ENCODE measurements at places on chromosomes 3 and 15.
A peak's percentile ranks its signal among the peaks of the same experiment; 100 is the strongest.

GRCh38 chr15:60928210-60928609 lies 300.9 kb downstream of the RORA start:
- DNase-seq, result no peak

DNA sequence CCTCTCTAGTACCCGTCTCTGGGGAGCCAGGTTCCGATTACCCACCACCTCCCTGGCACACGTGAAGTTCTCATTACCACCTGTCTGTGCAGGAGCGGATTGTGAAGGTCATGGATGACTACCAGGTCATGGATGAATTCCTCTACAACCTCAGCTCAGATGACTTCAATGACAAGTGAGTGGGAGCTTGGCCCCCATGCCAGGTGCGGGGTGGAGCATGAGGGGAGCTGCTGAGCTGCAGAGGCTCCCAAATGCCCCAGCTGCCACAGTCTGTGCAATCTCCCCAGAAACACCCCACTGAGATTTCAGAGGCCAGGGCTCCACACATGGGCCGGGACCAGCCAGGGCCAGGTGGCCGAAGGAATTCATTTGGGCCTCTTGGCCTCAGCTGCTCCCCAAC lies 34.3 kb downstream of the DNAH1 start:
- no peak for DNase-seq

- DNase-seq, result peak; percentile 61
Measured at GRCh38 chr15:90184119-90184785, 16.9 kb upstream of the SEMA4B start.

GRCh38 chr3:186614597-186615483 lies 2.0 kb downstream of the AHSG start:
- peak; percentile 63 for DNase-seq

- no peak for DNase-seq
Measured at GRCh38 chr15:41493902-41494189, 172 bp downstream of the ITPKA start.

- no peak for DNase-seq
Measured at GRCh38 chr3:194870394-194871110, 184.9 kb downstream of the FAM43A start.

DNA sequence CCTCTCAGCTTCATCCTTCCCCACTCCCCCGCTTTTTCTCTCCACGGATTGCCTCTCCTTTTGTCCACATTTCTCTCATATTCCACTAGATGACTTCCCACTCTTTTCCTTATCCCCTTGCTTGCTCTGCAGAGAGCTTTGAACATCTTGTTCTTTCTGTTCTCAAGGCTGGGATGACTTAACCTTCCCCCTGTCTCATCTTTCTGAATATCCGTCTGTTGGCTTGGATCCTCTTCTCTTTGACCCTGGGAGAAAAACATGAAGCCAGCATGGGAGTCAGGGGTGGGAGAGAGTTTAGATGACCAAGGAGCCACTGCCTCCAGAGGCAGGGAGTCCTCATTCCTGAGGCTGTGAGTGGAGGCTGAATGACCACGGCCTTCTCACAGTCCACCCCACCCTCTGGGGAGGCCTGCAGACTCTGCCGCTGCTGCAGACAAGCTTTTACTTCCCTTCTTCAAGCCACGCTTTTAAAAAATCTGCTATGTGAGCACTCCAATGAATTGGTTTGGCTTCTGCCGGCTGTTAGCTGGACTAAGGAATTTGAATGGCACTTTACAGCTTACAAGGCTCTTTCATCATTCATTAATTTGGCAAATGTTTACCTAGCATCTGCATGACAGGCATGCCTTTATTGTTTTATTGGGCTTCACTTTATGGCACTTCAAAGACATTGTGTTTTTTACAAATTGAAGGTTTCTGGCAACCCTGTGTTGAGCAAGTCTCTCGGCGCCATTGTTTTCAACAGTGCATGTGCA lies 111.6 kb upstream of the SLC6A6 start:
- peak; percentile 76 for DNase-seq

DNA sequence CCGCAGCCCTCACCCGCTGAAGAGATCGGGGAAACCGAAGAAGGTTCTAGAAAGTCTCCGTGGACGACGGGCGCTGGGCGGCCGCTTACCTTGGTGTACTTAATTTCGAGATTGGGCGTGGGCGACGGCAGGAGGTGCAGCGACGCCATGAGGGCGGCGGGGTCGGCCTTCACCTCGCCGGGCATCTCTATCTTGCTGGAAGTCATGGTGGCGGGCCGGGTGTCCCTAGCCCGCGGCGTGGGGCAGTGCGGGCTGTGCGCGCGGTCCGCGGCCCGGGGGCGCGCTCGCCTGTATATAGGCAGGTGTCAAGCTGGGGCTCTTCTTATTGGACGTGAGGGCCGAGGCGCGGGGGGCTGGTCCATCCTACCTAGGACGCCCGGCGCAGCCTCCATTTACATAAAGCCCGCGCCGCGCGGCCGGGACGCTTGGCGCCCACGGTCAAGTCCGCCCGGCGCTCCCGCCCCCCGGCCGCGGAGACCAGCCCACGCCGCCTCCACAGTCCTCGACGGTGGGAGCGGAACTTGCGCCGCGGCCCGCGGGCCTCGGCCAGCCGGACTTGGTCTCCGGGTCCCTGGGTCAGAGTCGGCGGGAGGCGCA lies at the start of gene ALDH1A2:
TSS of gene ALDH1A2 (minus strand) at position 267 of the 597 bp plus-strand sequence. CDS start at position 206, 61 bp downstream.
- DNase-seq, result no peak
